ENCODE measurements at places on chromosomes 1 and 21.

- no peak for DNase-seq
These were observed 25.7 kb upstream of the SLC30A10 start for GRCh38 chr1:219954052-219954451.

DNA sequence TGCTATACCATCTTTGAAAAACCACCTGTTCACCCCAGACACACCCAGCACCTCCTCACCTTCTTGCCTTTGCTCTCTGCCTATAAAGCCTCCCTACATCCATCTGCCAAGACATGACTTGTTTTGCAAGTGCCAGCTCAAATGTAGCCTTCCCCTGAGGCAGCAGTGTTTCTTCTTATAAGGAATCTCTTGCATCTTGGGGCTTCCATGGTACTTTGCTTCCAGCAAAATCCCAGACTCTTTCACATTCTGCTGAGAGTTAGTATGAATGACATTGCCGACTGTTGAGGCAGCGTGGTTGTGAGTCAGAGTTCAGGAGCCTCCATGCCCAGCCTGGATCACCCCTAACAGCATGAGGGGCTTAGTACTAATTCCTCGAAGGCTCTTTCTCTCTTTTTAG, 217.4 kb upstream of the RUNX1 start:
- no peak for DNase-seq

GRCh38 chr1:84722794-84723193, 32.5 kb upstream of the SSX2IP start:
- no peak for DNase-seq

DNA sequence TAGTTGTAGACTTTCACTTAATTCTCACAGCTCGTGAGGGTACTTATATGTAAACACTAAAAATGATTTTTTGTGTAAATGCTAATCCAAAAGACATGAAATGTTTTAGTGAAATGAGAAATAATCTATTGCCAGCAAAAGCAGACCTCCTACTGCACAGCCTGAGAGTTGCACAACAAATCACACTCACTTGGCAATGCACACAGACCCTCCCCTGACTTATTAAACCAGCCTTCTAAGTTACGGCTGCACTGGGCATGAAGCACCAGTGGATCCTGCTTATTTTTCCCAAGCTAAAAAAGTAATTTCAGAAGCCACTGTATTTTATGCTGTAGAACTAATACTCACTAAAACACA, 10.3 kb downstream of the ERRFI1 start:
- DNase-seq: no peak

DNA sequence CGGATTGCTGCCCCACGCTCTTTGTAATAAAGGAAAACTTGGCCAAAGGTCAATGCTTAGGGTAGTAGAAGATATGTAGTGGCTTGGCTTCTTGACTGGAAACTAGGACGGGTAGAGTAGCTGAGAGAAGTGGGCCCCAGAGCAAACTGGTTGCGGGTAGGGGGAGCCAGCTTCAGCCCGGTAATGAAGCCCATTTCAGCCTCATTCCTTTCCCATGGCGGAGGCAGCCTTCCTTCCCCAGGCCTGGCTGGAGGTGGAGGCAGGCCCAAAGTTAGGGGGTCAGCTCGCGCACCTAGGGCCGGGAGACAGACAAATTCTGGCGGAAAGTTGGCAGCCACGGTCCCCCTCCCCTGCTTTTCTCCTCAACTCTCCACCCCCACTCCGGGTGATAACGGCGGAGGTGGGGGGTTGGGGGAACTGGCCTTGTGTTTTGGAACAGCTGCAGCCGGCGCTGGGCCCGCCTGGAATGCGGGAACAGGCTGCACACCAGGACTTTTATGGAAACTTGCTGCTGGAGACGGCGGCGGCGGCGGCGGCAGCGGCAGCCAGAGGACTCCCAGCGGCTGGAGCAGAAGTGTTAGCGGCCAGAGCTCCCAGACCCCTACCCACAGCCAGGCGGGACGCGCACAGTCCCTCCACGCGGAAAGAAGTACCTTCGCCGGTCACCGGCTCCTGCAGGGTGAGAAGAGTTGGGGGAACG, at the start of gene NEXN:
NEXN (plus strand) TSS at position 544 of the 700 bp plus-strand sequence. CDS start 27,483 bp downstream, outside the sequence.
- no peak for DNase-seq

- no peak for DNase-seq
These were observed 95.5 kb upstream of the DPT start for GRCh38 chr1:168824418-168825065.

- DNase-seq: no peak
These were observed 2.8 kb downstream of the SRSF10 start for GRCh38 chr1:23977187-23977853.

- peak; percentile 82 for DNase-seq
These were observed 60.5 kb downstream of the ATP1A1 start for GRCh38 chr1:116433275-116434257.

GRCh38 chr1:153880024-153880423, 42.7 kb downstream of the GATAD2B start:
- no peak for DNase-seq

GRCh38 chr1:8294170-8294697, 23.7 kb upstream of the SLC45A1 start:
- DNase-seq: no peak

DNA sequence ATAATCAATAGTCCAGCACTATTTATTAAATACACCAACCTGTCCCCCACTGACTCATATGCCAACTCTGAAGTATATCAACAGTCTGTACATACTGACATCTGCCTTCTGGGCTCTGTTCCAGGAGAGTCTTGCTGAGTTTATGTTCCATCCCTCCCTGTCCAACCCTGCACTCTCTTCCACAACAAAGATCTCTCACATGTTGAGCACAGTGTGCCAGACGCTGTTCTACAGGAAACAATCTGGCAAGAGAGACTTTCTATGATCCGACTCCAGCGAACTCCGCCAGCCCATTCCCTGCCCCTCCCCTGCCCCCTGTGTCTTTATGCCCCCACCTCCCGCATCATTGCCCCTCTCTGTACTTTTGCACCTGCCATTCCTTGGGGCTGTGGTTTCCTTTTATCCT, 3.4 kb downstream of the LACTBL1 start:
- DNase-seq: peak; percentile 16

DNA sequence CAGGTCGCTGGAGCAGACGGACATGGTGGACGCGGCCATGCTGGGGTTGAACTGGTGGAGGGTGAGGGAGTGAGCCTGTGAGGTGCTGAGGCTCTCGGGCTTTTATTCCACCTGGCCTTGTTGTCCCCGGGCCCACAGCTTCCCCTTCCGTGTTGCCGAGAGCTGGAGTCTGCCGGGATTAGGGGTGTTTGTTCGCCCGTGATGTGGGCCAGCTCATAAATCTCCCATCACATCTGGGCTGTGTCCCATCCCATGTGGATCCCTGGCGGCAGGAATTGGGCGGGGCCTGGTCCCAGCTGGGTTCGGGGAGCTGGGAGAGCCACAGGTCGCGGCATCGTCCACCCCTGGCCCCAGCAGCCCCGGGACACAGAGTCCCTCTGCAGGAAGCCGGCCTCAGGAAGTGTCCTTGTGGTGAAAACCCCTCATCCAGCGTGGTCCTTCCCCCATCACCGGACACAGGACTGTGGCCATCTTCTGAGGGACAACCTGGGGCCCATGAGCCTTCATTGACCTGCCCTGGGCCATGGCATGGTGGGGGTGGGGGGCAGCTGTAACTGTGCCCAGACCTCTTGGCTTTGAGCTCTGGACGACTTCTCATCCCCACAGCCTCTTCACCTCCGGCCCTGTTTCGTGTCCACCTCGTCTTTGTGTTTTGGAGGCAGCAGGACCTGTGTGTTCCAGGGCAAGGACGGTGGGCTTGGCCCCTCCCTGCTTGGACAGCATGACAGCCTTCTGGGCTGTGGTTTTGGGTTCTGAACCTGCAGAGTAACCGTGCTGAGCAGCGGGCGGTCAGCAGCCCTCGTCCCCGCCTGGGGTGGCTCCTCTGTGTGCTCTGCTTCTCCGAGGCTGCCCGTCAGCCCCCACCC, at the start of gene KRTAP10-6:
KRTAP10-6 (minus strand) TSS at position 60 of the 866 bp plus-strand sequence; CDS start at position 39, 21 bp downstream.
- DNase-seq: no peak

DNA sequence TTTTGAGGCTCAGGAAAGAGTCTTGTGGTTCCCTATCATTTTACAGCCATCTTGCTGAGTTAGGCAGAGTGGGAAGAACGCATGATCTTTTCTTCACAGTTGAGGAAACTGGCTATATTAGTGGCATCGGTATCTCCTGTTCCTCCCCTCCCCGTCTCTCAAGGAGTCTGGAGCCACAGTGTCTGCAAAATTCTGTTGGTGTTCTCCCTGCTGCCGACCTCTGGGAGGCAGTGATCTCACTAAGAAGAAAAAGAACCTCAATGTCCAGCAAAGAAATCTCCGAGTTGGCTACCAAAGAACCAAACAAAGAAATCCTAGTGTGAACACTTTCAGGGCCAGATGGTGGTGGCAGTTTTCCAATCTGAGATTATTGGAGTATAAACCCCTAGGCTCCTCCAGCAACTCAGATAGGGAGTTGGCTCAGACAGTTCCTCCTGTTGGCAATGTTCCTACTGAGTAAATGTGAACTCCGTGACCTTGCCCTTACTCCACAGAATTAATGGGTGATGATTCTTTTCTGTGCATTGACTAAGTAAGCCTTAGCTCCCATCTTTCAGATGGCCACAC, 41.2 kb downstream of the PRAMEF20 start:
- DNase-seq: no peak

All from amygdala (tissue), 56 donors.